ENCODE measurements at places on chromosomes 16 and 17.

DNA sequence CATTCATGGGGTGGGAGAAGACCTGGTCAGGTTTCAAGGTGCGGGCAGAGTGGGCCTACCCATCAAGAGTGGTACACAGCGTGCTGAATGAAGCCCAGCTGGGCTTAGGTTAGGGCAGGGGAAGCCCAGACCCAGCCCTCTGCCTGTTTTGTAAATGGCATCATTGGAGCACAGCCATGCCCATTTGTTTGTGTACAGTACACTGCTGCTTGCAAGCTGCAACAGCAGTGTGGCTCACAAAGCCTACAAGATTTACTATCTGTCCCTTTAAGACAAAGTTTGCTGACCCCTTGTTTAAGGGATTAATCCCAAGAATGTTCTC is 230.1 kb upstream of the TNRC6C start:
- no peak for DNase-seq

- DNase-seq = no peak
These were observed 10.3 kb upstream of the CEP20 start for GRCh38 chr16:15898654-15899053.

DNA sequence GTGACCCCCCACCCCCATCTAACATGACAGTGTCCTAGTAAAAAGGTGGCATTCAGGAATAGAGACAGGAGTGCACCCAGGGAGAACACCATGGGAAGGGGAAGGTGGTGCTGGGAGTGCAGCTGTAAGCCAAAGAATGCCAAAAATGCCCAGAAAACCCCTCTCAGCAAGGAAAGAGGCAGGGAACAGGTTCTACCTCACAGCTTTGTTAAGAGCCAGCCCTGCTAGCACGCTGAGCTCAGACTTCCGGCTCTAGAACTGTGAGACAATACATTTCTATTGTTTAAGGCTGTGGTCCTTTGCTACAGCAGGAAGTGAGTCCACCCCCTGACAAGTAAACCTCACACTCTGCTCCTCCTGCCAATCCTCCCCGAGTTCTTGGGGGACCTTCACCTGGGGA is 302.4 kb upstream of the N4BP1 start:
- DNase-seq = no peak

DNA sequence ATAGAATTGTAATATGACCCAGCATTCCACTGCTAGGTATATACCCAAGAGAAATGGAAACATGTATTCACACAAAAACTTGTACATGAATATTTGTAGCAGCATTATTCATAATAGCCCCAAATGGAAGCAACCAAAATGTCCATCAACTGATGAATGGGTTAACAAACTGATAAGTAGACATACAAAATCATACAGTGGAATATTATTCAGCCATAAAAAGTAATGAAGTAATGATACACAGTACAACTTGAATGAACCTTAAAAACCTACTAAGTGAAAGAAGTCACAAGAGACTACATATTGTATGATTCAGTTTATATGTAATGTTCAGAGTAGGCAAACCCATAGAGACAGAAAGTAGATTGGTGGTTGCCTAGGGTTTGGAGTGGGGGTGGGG is 40.5 kb upstream of the GOSR1 start:
- DNase-seq = no peak

GRCh38 chr17:81418710-81419318 is 23.6 kb downstream of the BAHCC1 start:
- no peak for DNase-seq

GRCh38 chr16:68760671-68761275 is 23.7 kb downstream of the CDH1 start:
- no peak for DNase-seq

DNA sequence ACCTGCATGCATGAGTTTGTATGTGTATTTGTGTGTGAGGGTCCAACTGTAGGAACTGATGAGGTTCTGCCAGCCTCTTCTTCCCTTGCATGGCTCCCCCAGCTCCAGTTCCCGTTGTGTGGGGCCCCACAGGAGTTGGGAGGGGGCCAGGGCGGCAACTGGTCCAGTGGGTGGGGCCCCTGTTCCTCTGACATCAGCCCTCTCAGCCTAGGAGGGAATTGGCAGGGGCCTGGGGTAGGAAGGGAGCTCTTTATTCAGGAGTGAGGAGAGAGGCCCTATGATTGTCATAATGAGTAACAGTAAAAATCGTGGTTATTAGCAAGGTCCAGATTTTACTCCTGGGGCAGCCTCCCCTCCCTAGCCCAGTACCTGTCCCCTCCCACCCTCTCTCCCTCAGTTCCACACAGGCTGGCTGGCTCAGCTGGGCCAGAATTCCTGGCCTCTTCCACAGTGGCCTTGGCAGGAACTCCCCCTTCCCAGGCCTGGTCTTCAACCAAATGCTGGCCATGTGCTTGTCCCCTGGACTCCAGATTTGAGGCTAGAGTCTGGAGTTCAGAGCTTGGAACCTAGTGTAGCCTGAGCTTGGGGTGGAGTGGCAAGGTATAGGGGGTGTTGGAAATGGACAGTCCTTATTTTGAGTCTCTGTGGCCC is 18.9 kb downstream of the RARA start:
- DNase-seq = no peak

DNA sequence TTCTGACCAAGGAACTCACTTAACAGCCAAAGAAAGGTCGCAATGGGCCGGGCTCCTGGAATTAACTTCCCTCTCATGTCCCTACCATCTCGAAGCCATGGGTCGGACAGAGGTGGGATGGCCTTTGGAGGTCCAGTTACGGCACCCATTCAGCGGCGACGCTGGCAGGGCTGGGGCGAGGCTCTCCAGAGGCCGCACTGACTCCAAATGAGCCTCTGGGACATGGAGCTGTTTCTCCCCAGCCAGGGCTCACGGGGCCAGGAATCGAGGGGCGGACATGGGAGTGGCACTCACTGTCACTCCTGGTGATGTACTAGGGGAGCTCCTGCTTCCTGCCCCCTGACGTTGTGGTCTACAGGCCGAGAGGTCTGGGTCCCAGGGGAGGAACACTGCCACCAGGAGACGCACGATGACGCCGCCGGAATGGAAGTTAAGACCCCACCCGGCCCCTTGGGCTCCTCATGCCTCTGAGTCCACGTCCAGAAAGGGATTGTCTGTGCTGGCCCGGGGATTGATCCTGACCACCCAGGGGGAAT is 60.7 kb upstream of the METRNL start:
- no peak for DNase-seq

DNA sequence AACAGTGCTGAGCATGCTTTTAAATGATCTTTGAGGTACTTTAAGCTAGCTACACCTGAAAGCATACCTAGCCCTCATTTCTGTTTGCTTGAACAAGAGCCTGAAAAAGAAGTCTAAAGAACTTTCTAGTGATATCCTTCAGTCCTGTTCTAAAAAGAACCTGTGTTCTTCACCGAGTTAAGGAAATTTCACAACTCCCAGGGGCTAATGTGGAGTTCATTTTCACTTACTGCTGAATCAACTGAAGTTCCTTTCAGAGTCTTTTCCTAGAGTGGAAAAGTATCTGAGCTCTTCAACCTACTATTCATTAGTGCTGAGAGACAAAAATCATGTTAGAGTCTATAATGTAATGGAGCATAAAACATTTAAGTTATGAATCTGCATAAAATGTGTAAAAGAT is 66.9 kb downstream of the CHD9 start:
- no peak for DNase-seq

- DNase-seq = no peak
These were observed 26.9 kb downstream of the MPG start for GRCh38 chr16:104928-105327.

- DNase-seq = peak; percentile 75
These were observed 70.8 kb downstream of the ABR start for GRCh38 chr17:1108765-1109605.

GRCh38 chr17:38906460-38907228 is 18.8 kb upstream of the LASP1NB start:
- no peak for DNase-seq

- DNase-seq = peak; percentile 54
These were observed at the start of gene FN3K for GRCh38 chr17:82734987-82735866. Gene FN3K (plus strand): TSS chr17:82735615. CDS start chr17:82735637, 22 bp downstream.

- DNase-seq = peak; percentile 95
These were observed 5.0 kb downstream of the CORO6 start for GRCh38 chr17:29617481-29618271.

DNA sequence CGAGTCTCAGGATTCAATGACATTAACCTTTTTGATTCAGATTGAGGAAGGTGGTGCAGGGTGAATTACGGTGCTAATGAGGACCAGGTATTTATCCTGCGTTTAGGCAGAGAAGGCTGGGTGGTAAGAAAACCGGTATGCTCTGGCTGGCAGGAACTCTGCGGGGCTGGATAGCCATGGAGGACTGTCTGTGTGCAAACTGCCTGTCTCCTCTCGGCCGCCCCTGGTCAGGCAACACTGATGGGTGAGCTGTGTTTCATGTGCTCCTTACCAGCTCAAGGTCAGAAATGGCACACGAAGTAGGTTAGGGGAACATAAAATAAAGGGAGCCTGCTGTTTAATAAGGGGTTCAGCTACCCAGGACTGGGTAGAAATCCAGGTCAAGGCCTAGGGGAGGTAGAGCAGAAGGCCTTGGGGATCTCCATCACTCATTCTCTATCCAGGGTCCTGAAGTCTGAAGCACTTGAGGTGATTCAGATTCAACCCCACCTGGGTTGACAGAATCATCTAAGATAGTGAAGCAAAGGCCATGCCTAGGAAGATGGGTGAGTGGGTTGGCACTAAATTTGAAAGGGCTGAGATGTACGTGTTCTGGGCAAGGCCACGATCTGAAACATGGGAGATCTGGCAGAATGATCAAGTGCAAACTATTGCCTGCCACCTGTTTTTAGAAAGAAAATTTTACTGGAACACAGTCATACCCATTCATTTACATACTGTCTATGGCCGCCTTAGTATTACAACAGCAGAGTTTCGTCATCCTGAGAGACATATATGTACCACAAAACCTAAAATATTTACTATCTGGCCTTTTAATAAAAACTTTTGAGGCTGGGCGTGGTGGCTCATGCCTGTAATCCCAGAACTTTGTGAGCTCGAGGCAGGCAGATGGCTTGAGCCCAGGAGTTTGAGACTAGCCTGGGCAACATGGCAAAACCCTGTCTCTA is 292.5 kb downstream of the XYLT1 start:
- DNase-seq = no peak

DNA sequence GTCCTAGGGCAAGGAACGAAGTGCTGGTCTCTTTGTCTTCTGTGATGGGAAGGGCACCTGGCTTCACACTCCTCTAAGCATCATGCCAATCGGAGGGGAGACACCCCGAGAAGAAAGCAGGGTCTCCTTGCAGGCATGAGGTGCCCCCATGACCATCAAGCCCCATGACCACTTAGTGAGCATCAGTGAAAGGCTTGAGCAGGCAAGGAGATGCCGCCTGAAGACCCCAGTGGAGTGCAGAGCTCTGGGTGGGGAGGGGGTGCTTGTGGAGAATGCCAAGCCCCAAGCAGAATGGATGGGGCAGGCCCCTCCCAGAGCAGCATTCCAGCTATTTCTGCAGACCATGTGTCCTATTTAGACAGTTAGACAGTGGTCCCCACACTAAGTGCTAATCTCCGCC is 232.7 kb upstream of the TNRC6C start:
- no peak for DNase-seq

GRCh38 chr16:8959921-8960787 is 3.6 kb downstream of the USP7 start:
- no peak for DNase-seq

DNA sequence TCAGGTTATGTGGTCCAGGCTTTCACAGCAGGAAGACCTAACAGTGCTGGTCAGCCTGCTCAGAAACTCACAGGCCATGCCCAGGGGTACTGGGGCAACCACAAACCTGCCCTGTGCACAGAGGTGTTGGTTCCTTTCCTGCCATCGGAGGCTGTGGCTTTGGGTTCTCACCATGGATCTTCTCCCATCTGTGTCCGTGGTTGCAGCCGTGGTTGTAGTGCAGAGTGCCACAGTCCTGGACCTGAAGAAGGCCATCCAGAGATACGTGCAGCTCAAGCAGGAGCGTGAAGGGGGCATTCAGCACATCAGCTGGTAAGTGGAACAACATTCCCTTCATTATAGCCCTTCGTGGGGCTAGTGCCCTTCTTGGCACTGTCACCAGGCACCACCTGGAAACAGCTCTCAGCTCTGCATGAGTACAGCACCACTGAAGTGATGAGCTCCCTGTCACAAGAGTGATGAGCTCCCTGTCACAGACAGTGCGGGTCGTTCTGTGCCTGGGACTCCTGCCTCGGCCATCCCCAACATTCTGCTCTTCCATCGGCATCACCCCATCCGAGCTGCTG is 2.0 kb downstream of the SNRNP25 start:
- DNase-seq = no peak

DNA sequence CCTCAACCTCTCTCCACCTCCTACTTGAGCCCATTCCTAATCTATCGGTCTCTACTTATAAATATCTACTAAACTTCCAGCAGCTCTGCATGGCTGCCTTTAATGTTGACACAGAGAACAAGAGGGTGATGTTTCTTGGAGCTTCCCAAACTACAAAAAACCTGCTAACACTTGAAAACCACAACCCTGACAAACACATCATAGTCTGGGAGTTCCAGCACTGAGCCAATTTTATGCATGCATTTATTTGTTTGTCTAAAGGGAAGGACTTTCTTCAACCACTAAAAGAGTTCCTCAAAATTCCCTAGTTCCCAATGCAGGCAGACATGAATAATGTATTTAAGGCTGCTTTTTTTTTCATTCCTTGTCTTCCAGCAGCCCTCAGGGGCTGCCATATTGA is 331.8 kb upstream of the XYLT1 start:
- no peak for DNase-seq

- DNase-seq = no peak
These were observed 36.7 kb downstream of the SMG6 start for GRCh38 chr17:2266865-2267228.

DNA sequence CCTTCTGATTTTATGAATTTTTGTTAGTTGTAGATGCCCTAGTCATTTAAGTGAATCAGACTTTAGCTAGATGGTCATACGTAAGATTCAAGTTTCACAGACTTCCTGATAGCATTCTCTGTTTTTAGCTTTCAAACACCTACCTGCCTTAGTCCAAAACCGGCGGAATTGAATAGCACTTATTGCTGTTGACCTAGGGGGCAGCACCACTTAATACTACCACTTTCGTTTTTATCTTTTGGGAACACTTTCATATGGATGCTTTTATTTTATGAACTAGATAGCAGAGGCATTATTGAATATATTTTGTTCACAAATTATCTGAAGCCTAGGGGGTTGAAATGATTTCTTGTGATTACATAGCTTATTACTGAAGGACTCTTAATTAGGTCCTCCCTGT is 31.5 kb downstream of the TADA2A start:
- DNase-seq = no peak

- DNase-seq = no peak
These were observed 9.0 kb downstream of the PIK3R5 start for GRCh38 chr17:8956465-8956902.

All from CD4-positive, alpha-beta T cell (primary cell).